ENCODE measurements at places on chromosomes 2 and 18.
A peak's percentile ranks its signal among the peaks of the same experiment; 100 is the strongest.

DNA sequence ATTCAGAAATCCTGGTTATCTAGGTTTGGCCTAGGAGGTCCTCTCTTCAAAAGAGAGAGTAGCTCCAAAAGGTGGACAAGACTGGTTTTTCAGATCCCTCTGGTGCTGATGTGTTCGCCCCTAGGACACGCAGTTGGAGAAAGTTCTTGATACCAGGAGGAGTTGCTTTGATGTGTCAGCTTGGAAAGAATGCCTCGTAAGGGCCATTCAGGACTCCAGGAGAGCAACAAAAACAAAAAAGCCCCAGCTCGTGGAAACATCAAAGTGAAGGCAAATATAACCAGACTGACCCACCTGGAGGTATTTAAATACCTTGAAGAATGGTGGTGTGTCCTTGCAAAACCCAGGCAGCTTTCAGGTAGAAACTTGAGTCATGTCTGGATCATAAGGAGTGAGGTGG is 12.5 kb upstream of the LBH start:
- DNase-seq: no peak

DNA sequence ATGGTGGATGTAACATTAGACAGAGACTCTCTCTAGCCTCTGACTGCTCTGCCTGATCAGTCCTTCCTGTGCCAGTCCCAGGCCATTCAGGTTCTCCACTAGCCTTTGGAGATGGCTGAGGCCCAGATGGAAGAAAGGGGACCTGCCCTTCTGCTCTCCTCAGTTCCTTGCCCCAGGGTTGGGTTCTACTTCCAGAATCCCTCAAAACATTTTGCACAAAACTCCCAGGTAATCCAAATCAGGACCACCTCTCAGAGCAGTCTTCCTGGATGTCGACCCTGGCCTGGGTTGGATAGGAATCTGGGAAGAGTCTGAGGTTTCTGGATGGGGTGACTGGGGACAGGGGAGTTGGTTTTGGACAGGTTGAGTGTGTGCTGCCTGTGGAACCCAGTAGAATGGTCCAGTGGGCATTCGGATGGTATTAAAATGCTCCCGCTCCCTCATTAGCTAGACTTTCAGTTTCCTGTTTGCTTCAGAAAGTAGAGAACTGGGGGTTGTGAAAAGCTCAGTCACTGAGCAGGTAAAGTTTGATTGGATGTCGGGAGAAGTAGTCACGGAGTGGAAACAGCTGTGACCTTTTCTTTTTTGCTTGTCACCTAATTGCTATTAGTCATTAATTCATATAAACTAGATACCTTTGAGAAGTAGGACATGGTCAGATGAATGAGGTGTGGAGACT is 37.9 kb downstream of the DPYSL5 start:
- no peak for DNase-seq

GRCh38 chr2:148135705-148136104 is 114.8 kb downstream of the MBD5 start:
- DNase-seq: no peak

GRCh38 chr2:205077159-205077558 is 531.9 kb downstream of the PARD3B start:
- no peak for DNase-seq

GRCh38 chr18:61400016-61400635 is 66.9 kb downstream of the CDH20 start:
- no peak for DNase-seq

DNA sequence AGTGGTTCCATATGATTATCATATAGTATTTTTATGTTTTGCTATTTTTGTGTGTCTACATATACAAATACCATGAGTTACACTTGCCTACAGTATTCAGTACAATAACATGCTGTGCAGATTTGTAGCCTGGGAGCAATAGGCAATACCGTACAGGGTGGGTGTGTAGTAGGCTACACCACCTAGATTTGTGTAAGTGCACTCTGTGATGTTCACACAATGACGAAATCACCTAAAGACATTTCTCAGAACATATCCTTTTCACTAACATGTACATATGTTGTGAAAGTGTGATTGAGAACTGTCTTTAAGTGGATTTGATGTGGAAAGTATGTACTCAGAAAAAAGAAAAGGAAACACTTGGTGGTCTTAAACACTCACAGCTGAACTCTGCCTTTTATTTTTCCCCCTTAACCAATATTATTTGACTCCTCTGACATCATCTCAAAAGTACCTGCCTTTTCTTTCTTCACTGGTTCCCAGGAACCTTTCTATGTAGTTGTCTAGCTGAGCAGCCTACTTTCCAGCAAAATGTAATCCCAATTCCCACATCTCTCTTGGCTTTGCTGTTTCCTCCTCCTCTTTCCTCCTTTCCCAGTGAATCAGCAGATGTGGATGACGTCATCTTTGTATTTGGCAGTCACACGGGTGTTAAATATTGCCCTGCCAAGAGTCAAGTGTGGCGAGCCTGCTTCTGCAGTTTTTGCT is 47.7 kb downstream of the OSBPL6 start:
- DNase-seq: peak; percentile 31

GRCh38 chr2:129906861-129907235 is 72.6 kb upstream of the RAB6C start:
- DNase-seq: no peak

DNA sequence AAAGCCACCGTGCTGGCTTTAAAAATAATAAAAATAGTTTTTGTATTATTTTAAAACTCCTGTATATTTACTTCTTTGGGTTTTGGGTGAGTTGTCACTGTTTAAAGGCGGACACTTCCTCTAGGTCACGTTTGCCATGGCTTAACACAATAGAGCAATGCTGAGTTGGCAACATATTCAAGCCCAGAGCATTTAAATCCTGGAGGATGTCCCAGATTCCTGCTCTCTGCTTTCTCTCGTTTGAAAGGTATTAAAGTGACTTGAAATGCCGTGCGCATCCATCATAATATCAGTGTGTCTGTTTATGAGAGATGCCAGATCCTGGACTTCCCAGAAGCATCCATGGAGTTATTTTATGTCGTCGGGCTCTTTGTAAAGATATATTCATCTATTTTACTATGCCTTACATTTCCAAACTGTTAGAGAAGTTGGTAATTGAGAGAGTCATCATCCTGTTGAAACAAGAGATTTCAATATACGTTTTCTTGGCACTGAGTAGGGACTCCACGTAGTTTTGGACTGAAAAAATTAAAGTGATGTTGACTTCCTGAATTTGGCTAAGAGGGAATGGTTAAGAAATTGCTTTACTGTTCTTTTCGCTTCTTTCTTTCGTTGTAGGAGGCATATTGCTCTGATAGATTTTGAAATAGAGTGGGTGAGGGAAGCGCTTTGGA is 150.6 kb downstream of the ZNF236 start:
- DNase-seq: no peak

GRCh38 chr18:60987963-60988362 is 345.3 kb upstream of the CDH20 start:
- no peak for DNase-seq

DNA sequence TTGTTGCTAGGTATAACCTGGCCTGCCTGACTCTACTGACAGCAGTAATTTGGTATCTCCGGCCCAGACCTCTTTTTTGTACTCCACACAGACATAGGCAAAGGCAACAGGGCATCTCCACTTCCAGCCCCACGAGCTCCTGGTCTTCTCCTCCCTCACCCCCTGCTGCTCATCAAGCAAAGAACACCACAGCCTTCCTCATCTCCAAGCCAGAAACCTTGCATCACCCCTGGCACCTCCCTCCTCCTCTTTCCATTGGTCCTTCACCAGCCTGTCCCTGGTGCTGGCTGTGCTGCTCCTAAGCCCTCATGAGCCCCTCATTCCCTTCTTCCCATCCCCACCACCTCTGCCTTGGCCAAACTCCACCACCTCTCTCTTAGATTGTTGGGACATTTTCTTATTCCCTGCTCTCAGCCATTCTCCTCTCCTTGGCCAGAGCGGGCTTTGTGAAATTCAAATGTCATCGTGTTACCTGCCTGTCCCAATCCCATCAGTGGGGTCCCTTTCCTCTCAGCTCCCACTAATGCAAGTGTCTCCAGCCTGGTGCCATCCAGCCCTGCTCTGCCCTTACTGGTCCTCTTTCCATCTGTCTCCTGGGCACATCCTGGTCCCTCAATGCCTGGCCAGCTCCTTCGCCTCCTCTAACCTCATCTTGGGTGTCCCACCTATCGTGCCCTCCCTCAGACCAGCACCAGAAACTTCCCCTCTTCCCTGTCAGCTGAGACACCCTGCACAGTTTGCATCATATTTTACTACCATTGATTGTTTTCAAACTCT is 77.4 kb downstream of the INHBB start:
- DNase-seq: no peak

DNA sequence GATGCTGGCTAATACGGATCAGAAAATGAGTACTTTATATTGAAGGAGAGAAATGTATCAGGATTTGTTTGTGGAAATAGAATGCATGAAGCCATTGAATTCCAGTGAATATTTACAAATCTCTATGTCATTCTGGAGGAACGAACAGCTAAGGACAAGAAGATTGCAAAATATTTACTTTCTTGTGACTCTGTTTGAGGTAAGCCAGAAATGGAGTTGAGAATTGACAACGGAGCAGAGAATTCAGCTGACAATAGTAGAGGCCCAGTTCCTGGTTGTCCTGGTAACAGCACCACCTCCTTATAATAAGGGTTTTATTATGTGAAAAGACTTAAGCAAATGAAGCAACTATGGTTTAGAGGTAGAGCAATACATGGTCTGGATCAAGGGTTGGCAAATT is 349.2 kb downstream of the ADCYAP1 start:
- no peak for DNase-seq

DNA sequence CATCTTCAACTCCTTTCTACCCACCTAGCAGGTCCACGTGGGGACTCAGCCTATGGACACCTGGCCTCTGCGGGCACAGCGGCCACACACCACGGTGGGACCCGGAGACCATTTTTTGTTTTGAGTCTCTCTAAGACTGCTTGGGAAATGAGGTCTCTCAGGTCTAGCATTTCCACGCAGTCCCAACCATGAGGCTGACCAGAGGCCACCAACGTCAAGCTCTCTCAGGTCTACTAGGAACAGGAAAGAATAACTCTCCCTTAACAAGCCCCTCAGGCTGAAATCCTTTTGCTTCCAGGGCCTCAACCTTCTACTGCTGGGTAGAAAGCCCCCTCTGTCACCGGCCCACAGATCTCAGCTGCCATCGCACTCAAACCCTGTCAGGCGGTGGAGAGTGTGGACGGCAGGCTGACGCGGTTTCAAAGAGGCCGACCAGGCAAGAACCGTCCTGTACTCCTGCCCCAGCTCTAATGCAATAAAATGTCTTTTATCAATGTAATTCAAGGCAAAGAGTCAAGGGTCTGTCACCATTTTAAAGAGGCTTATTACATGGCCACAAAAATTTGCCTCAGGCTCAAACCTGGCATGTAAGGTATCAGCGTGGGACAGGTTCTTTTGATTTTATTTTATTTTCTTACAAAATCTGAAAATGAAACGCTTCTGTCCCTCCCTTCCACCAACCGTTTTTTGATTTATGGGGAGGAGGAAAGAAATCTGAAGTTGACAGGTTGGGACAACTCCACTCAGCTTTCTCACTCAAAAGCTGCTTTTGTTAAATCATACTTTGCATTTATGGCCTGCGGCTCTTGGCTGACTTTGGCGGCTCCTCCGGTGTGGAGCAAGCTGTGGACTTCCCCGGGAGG is 74.0 kb downstream of the BCL11A start:
- no peak for DNase-seq

- DNase-seq: no peak
Observed at GRCh38 chr2:12037301-12037700, 290.9 kb downstream of the LPIN1 start.

GRCh38 chr18:11149441-11150270 is at the start of gene PIEZO2:
PIEZO2 (minus strand) TSS chr18:11149569; CDS start chr18:11148588, 981 bp downstream.
- peak; percentile 41 for DNase-seq

GRCh38 chr2:6446938-6447608 is 418.6 kb downstream of the CMPK2 start:
- DNase-seq: no peak

- no peak for DNase-seq
Observed at GRCh38 chr2:207855591-207855990, 85.9 kb upstream of the FZD5 start.

DNA sequence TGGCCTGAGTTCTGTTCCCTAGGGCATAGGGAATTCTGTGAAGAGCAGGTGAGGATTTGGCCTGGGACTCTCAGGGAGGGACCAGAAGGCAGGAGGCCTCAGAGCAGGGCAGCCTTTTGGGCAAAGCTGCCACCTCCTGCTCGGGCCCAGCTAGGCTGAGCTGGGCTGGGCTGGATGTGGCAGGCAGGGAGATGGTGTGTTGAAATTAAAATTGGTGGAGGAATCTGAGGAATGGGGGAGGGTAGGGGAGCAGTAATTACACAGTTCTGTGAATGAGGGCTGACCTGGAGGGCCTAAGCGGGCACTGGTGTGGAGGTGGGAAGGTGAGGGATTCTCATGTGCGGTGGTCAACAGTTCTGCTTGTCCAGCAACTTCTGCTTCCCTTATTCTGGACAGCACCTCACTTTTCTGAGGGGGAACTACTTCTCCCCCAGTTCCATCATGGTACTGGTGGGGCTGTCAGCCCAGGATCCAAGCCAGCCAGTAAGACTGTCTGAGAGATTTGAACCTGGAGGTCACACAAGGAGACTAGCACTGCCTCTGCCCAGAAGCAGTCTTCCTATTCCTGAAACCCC is 22.0 kb upstream of the ASPRV1 start:
- DNase-seq: no peak

DNA sequence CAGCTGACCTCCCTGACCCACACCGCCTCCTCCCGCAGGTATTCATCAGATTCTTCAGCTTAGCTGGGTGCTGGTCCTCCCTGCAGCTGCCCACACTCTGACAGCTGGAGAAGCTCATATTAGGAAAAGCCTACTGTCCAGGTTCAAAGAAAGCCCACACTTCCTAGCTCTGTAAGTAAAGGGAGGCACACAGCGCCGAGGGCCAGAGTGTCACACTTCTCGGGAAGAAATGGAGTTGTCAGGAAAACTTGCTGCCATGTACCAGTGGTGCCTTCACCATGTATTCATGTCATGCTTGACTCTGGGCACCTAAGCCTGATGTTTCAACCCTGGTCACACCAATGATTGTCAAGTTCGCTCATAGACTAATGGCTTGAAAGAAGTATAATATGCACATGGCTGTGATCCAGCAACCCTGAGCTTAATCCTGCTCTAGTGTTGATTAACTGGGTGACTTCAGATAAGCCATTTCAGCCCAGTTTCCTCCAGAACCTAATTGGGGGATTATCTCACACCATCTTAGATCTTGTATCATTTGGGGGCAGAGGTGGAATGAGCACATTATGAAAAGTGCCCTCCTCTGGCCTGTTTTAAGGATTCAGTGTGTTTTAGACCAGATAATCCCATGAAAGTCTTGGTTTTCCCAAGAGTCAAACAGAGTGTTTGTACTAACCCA is 180.3 kb upstream of the PARD3B start:
- no peak for DNase-seq

GRCh38 chr2:105396254-105397024 is 2.4 kb downstream of the FHL2 start:
- no peak for DNase-seq

GRCh38 chr2:128710729-128711128 is 392.1 kb upstream of the HS6ST1 start:
- no peak for DNase-seq

GRCh38 chr2:210055825-210056224 is 53.4 kb downstream of the RPE start:
- DNase-seq: no peak

DNA sequence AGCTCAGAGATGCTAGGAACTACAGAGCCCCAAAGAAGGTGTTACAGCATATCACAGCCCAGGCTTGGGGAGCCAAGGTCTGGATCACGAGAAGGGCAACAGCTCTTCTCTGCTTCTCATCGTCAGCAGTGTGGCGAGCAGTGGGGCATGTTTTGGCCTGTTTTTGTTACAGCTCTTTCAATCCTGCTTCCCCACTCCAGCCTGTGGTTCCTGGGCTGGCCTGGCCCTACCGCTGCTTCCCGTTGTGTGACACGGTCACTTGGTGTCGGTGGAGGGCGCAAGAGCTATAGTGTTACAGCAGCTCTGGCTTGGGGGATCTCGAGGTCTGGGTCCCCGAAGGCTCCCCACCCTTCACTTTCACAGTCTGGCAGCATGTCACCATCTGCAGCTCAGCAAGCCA is 870.2 kb downstream of the CBLN2 start:
- DNase-seq: no peak
